ENCODE measurements at places on chromosomes 4 and X.

DNA sequence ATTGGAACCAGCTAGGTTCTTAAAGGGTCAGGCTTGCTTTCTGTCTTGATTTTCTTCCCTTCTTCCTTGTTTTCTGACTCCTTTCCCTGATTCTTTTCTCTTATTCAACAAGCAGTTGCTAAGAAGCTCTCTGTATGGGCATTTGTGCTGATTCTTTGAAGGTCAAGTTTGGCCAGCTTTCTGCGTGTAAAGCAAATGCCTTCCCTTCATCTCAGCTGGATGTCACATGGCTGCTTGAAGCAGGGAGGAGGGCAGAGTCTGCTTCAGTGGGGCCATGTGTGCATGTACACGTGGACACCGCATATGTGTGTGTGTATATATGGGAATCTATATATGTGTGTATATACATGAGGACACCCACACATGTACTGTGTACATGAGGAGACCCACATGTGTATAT, 139.9 kb upstream of the ATP6AP2 start:
- DNase-seq: no peak

DNA sequence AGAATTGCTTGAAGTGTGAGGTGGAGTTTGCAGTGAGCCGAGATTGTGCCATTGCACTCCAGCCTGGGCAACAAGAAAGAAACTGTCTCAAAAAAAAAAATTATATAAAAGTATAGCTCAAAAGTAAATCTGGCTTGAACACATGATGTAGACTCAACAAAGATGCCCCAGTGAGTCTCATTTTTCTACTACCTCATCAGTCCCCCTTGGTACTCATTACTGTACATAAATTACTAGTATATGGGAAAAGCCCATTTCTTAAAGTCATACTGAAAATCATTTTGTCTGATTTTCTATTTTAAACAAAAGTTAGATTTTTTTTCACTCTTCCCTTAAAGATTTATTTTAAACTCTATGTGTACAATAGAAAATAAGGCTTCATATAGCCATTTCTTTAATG, 39.2 kb downstream of the FAM241A start:
- DNase-seq: no peak

DNA sequence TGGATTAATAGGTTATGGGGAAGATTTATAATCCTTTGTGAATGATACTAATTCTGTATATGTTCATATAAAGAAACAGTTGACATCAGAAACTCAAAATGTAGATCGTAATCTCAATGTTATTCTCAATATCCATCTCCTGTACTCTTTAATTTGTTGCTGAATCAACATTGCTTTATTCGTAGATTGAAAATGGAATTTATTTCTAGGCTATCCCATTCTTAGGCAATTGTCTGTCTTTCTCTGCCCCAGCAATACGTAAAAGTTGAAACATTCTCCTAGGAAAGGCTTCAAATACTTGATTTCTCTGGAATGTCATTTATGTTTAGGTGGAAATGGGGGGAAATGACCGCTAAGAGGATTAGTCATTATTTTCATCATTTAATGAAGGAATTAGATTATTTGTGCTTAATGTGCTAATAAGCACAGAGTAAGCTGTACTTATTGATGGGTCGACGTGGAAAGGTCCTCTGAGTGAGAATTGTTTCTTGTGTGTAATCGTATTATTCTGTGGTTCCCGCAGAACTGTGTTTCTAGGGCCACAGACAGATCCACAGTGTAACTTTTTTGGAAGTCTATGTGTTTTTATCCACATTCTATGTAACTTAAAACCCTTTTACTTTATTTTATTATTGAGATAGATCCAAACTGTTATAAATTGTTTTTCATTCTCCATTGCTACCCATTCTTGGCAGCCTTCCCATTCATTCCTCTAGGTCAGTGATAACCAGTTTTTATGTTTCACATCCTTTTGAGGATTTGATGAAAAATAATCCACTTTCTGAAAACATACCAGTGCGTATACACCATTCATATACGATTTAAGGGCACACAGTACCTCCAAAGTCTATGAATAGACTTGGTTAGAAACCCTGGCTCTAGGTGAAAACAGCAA, 262.9 kb downstream of the ARHGAP10 start:
- no peak for DNase-seq

- no peak for DNase-seq
These were observed 5.4 kb downstream of the HTRA3 start for GRCh38 chr4:8274765-8275547.

- DNase-seq: no peak
These were observed 379.7 kb upstream of the FAT1 start for GRCh38 chr4:187103351-187103750.

DNA sequence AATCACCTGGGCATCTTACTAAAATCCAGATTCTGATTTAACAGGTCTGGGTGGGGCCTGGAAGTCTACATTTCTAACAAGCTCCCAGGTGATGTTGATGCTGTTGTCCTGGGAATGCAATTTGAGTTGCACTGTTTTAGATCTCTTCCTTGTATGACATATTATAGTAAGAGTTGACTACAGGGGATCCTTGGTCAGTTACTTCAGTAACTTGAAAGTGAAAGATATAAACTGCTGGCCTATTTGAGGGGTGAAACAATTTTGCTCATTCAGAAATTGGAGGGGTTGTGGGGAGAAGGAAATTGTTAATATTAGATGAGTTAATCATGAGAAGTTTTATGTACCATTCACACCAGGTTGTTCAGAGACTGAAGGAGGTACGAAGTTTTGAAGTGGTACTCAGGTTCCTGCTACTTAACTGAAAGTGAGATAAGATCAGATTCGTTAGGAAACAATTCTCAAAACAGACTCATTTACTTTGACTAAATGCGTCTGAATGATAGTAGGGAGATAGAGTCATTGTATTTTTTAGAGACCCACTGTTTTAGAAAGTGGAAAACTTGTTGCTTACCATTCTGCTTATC, 12.5 kb downstream of the SH2D1A start:
- no peak for DNase-seq

GRCh38 chrX:65871671-65872311, 168.1 kb downstream of the VSIG4 start:
- DNase-seq: no peak

- no peak for DNase-seq
These were observed 13.5 kb downstream of the NSUN7 start for GRCh38 chr4:40763228-40763716.

- no peak for DNase-seq
These were observed 251.5 kb downstream of the GPM6A start for GRCh38 chr4:175560604-175561003.

DNA sequence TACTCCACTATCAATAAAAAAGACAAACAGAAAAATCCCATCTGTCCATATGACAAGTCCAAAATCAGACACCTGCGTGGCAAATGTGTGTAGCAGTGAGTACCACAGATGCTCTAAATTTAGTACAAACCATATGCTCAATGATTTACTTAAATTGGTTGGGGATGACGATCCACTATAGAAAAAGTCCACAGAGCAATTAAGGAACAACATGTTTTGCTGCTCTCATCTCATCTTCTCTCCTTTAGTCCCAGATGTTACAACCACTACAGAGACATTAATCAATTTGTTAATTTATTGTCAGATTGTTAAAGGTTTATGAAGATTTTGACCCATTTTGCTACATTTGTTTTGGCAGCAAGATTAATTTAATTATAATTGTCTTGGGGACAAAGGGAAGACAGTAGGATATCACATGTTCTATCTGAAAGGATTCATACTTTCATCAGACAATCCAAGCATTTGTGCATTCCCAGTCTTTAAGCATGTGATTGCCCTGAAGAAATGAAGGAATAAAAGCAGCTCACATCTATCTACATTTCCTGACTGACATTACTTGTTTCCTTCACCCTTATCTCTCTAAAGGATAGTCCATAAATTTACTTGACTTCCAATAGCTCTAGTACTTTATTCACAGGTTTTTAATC, 2268.1 kb downstream of the PCDH7 start:
- DNase-seq: no peak

- DNase-seq: no peak
These were observed 95.4 kb downstream of the FUNDC1 start for GRCh38 chrX:44447214-44447613.

- no peak for DNase-seq
These were observed 646.9 kb downstream of the FAT4 start for GRCh38 chr4:125961626-125962025.

DNA sequence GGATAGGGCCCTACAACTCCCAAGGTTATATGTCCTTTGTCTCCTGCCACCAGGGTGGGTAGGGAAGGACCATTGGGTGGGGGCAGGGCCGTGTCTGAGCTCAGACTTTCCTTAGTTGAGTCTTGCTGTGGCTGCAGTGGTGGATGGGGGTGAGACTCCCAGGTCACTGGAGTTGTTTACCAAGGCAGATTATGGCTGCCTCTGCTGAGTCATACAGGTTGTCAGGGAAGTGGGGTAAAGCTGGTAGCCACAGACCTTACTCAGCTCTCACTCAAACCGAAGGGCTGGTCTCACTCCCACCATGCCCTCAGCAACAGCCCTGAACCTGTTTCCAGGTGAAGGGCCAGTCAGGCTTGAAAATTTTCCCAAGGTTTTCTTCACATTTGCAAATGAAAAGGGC, 58.8 kb upstream of the FAAH2 start:
- no peak for DNase-seq

GRCh38 chr4:62548108-62548524, 1348.0 kb downstream of the ADGRL3 start:
- DNase-seq: no peak

DNA sequence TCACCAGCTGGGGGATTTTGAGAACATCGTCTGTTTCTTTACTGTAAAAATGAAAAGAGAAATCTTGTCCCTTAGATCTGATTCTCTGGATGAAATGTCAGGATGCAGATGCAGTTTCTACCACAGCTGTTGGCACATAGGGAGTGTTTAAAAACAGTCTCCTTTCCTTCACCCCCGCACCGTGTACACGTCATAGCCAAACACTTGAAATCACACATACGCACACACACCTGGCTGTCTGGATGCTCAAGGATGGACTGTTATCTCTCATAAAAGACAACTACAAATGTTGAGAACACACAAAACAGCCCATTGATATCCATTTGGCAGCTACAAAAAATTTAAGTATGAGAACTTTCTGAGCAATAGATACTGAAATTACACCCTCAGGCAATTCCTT, 275.8 kb upstream of the CLNK start:
- no peak for DNase-seq
